MCF 10A (cell line): ENCODE measurements at places on chromosomes 11 and 22.

- no peak for DNase-seq
Observed at GRCh38 chr22:42035256-42035655, 35.4 kb downstream of the NAGA start.

GRCh38 chr11:134464981-134465730 lies 53.1 kb upstream of the B3GAT1 start:
- DNase-seq: no peak

DNA sequence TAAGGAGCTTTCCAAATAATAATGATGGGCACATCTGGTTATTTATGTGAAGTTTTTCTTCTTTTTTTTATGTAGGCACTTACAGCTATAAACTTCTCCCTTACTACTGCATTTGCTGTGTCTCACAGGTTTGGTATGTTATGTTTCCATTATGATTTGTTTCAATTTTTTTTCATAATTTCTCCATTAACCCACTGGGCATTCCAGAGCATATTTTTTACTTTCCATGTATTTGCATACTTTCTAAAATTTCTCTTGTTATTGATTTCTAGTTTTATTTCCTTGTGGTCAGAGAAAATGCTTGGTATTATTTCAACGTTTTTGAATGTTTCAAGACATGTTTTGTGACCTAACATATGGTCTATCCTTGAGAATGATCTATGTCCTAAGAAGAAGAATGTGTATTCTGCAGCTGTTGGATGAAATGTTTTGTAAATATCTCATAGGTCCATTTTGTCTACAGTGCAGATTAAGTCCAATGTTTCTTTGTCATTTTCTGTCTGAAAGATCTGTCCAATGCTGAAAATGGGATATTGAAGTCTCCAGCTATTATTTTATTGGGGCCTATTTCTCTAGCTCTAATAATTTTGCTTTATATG lies 362.1 kb downstream of the DDX10 start:
- no peak for DNase-seq

DNA sequence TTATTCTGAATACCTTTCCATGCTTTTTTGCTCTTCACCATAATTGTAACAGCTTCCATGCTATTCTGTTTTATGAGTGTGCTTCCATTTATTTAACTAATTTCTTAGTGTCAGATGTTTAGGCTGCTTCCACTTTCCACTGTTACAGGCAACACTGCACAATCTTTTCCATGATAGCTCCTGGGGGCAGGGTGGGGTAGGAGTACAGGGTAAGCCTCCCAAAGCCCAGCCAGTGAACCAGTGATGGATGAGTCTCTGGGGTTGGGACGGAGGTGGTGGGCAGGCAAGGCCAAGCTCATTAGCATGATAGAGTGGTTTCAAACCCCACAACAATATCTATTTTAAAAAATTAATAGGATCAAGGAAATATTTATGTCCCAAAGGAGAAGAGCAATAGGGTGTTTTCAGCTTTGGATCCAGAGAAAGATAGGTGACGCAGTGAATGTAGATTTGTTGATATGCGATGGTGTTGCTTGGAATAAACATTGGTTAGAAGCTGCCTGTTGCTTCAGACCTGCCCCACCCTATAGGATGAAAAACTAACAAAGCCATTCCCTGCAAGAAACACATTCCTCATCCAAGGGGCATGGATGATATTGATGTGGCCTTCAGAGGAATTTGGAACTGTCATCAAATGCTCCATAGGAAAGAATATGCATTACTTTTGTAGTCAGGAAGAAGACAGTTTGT lies 17.1 kb upstream of the ELF5 start:
- DNase-seq: no peak
